ENCODE measurements at places on chromosomes 3 and 15.
A peak's percentile ranks its signal among the peaks of the same experiment; 100 is the strongest.

DNA sequence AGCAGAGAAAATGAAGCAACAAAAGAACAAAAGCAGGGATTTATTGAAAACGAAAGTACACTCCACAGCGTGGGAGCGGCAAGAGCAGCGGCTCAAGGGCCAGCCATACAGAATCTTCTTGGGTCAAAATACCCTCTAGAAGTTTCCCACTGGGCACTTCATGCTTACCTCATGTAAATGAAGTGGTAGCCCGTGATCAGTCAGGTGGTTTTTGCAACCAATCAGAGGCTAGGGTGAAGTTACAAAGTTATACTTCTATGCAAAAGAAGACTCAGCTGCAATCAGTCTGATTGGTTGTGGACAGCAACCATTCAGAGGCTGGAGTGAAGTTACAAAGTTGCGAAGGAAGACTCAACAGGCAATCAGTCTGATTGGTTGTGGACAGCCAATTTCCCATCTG is 37.8 kb upstream of the TRH start:
- no peak for DNase-seq

GRCh38 chr3:13881536-13882410 is 1.9 kb upstream of the WNT7A start:
- DNase-seq: no peak

DNA sequence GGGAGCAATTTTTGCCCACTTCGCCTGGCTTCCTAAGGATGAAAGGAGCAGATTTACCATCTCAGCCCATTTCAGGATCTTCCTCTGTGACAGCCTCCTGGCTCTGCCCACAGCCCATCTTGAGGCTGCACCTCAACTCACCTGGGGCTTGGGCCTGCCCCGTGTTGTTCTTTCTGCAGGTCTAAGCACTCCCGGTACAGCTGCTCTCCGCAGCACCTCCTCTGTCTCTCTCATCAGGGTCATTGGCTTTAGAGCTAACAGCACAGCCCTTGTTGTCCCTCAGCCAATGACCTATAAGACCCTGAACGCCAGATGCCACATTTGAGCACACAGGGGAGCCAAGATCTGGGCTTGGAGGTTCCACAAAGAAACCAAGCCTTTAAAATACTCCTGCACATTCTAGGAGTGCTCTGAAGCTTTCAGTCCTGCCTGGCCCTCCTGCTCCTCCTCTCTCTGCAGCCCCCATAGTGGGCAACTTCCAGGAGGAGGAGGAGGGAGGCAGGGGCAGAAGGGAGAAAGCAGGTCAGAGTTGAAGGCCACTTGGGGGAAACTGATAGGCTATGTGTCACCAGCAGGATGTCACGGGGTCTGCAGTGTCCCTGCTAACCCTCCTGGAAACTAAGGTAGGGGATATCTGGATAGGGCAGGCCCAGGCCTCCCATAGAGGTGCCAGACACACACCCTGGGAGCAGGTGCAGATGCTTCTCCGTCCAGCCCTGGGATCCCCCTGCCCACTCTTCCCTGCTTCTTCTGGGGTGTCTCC is 115.6 kb downstream of the ETFA start:
- no peak for DNase-seq

DNA sequence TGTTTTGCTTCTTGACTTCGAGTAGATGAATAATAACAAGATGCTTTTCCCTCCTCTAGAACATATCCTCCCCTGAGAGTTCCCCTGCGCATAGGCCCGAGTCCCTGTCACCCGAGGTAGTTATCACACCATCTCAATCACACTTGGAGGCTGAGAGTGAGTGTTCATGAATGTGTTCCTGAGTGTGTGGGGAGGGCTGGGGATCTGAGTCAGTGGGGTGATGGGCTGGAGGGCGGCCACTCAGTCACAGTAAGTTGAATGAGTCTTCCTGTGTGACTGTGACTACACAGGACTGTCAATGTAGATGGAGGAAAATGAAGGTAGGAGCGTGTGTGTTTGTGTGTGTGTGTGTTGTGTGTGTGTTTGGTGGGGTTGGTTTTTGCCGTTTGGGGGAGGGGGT is 71.0 kb downstream of the SETD5 start:
- no peak for DNase-seq

GRCh38 chr3:150673966-150674365 is 29.8 kb downstream of the ERICH6 start:
- DNase-seq: no peak

DNA sequence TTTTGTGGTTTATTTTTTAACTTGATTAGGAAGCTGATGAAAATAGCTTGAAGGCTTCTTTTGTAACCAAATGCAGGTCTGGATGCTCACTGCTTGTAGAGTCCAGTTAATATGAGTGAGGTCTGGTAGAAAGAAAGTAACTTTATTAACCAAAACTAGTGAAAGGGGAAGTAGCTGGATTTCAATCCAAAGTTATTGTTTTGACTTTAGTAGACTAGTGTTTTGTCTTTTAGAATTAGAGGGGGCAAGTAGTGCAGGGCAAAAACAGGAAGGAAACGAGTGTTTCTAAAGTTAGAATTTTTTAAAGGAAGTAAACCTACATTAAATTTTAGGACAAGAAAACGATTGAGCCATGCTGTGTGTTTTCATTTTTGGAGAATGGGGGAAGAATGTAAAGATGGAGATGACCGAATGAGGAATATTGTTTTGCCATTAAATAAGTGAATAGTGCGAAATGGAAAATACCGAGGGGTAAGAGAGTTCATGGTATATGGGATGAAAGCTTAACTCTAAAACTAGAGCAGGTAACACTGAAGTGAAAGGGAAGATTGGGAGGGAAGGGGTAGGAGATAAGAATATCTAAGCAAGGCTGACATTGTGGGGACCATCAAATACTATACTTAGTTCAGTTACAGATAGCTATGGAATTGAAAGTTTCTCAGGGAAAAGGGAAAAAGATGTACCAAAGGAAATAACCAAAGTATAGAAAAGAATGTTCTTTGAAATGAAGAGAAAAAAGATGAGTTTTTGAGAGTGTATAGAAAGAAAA is 40.0 kb downstream of the USP3 start:
- no peak for DNase-seq

DNA sequence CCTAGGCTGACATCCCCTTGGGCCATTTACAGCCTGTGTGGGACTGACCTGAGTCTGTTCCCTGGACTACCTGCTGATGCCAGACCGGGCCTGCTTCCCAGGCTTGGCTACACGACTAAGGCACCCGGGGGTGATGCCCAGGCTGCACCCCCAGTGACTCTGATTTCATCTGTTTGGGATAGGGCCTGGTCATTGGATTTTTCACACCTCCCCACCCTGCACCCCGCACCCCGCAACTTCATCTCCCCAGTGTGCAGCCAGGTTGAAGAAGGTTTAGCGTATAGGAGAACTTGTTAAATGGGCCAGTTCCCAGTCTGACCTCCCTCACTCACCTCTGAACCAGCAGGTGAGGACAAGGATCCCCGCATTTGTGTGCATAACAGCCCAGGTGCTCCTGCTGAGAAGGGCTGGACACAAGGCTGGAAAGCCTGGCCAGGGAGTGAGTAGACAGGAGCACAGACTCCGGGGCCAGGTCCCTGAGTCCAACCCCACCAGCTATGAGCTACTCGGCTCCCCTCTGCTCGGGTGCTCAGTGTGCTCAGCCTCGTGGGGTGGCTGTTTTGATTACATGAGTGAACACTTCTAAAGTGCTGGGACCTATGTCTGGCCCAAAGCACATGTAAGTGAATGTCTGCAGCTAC is 18.5 kb downstream of the SLC6A20 start:
- no peak for DNase-seq

- DNase-seq: no peak
Measured at GRCh38 chr3:107740992-107741896, 218.5 kb downstream of the BBX start.

DNA sequence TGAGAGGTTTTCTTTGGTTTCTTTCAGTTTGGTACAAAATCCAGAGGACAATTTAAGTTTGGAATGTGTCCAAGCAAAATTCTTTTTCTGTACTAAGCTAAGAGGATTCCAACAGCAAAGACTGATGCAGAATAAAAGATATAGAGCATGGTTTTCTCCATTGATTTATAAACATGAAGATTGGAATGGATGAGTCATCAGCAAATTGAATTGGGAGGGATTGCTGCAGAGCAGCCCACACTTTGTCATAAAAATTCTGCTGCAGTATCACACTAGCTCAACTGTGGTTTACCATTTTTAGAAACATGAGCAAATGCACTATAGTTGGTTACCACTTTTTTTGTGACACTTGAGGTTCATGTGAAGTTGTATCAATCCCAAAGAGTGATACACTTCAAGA is 16.1 kb upstream of the LARP6 start:
- DNase-seq: no peak

DNA sequence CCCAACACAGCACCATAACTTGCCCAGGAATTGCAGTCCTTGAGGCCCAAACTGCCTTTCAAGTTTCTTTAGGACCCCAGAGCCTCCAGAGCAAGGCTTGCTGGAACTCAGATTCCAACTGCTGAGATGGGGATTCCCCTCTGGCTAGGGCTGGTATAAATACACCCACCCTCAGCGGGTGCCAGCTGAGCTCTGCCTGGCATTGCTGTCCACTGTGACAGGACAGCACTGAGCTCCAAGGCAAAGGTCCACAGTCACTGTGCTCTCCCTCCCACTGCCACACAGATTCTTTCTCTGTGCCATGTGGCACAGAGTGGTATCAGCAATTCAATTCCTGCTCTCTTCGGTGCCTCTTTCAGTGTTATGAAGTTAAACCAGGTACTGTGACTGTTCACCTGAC is 304.2 kb upstream of the LMCD1 start:
- no peak for DNase-seq

- DNase-seq: peak; percentile 54
Measured at GRCh38 chr3:138434875-138435772, 708 bp downstream of the ESYT3 start.

DNA sequence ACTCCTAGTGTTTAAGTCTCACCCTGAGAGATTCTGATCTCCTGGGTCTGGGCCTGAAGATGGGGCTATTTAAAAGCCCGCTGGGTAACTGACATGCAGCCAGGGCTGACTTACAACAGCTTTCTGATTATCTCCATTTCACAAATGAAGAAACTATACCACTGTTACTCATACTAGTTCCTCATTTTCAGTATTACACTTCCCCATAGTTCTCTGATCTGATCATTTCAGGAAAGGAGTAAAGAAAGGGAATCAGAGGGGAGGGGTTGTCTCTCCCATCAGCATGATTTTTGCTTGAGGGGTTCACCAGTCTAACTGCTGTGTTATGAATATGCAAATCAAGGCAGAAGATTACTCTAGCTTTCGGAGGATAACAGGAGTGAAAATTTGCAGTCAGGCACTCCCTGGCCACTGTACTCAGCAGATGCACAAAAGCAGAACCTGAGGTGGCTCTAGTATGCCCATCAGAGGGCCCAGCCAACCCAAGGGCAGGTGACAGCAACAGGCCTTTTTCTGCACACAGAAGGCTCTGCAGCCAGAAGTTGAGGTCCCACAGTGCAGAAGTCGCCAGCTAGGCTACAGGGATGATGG is 59.4 kb downstream of the DAPK2 start:
- DNase-seq: no peak

- DNase-seq: no peak
Measured at GRCh38 chr15:44670087-44670950, 6.9 kb upstream of the SPG11 start.

DNA sequence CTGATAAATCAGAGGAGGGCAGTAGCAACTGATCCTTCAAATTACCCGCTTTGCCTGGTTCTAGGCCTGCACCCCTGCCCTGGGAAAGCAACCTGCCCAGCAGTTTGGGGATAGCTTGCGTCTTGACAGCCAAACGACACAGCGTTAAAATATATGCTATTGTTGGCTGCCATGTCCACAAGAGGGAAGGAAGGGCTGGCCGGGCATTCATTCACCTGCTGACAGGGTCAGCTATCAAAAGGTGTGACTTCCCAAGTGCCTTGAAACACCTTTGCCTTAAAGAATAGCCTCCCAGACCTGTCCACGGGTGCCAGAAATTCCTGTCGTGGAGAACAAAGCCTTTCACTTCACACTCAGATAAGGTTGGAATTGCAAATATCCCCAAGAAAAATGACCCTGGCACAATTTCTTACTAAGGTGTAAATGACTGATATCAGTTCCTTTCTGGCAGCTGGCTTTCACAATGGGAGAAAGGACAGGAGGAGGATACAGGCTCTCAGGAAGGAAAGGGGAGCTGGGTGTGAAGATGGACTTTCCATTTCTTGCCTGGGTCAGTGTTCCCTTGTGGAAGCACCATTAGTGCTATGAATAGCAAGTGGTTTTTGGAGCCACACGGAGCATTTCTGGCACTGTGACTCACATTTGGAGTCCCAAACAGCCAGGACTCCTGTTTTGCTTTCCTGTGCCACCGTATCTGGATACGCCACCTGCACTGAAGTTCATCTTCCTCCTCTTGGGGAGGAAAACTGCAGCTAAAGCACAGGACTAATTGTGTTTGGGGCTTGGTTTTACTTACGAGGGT is 19.2 kb downstream of the ALDH1A3 start:
- no peak for DNase-seq

GRCh38 chr3:59879031-59879581 is 829.3 kb upstream of the CFAP20DC start:
- DNase-seq: no peak

GRCh38 chr3:182092662-182093262 is 381.0 kb downstream of the SOX2 start:
- no peak for DNase-seq

- DNase-seq: no peak
Measured at GRCh38 chr3:8470801-8471200, 30.8 kb upstream of the LMCD1 start.

DNA sequence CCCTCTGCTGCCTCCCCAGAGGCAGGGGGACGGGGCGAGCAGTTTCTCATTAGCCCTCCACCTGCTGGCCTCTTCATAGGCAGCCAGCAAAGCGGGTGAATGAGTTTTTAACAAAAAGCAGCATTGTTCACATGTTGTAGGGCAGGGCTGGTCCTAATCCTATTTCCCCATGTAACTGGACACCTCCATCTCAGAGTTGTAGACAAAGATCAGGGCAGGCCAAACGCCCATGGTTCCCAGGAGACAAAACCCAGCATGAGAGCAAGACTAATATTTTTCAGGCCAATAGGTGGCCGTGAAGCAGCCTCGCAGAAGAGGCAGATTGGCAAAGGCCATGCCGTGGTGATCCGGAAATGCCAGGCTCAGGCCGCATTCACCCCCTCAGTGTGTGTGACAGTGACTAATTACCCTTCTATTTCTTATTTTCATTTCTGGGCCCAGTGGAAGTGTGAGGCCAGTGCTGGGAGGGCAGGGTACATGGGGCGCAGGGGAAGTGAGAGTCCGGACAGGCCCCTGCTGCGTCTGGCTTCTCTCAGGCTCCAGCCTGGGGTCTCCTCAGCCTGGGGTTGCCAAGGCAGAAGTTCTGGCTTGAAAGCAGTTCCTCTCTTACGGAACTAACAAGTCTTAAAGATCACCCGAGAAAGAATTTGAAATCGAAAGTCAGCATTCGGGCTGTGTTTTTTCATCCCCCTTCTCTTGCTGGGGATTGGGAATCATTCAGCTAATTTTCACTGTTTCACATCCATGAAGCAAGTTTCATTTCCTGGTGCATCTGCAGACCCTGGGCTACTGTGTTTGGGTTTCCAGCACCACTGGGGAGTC is 64.8 kb downstream of the BOC start:
- no peak for DNase-seq

GRCh38 chr15:67178569-67179210 is 75.8 kb downstream of the AAGAB start:
- no peak for DNase-seq

GRCh38 chr3:171333784-171334464 is 126.3 kb downstream of the TNIK start:
- no peak for DNase-seq

- no peak for DNase-seq
Measured at GRCh38 chr3:150444371-150444770, 36.3 kb downstream of the TSC22D2 start.

- peak; percentile 34 for DNase-seq
Measured at GRCh38 chr3:97979610-97980009, 7.4 kb upstream of the RIOX2 start.

Measured in WTC11 (cell line).